ENCODE measurements at places on chromosomes 5 and 9.

GRCh38 chr5:108432024-108432423, 50.1 kb upstream of the FBXL17 start:
- DNase-seq: no peak

DNA sequence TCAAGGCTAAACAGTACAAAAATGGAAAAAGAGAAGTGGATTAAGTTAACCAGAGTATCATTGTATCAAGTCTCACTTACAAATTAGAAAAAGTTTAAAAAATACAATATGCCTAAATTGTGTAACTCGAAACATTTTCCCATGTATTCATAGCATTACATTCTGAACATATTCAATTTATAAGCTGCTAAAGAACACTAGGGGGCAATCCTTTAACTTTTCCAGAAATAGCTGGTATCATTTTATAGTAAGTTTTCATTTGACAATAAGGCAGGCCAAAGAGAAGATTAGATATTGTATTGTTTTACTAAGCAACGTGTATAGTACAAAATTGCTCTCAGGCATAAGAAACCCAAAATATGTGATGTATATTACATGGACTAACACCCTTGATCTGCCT, 234.6 kb downstream of the ADGRV1 start:
- no peak for DNase-seq

GRCh38 chr9:132579427-132579798, 3.0 kb upstream of the BARHL1 start:
- no peak for DNase-seq

DNA sequence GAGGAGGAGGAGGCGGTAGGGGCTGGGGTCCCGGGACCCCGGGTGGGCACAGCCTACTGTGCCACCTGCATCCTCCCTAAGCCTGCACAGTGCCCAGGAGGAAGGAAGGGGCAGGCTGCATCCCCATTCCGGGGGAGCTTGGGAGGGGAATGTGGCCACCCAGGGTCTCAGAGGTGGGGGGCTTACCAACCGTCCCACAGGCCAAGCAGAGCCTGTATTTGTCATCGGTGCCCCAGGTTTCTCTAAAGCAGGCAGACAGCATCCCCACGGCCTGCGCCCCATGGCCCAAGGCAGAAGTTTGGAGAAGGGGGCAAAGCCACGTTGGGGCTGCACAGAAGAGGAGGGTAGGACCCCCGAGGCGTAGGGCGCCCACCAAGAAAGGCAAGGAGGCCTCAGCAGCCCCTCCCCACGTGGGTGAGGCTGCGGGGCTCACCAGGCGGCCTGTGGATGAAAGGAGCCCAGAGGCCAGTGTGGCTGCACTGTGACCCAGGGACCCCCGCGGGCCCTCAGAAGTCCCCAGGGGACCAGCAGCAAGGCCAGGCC, 507 bp upstream of the GPSM1 start:
- no peak for DNase-seq

GRCh38 chr5:77356740-77357139, 135.4 kb downstream of the WDR41 start:
- no peak for DNase-seq

DNA sequence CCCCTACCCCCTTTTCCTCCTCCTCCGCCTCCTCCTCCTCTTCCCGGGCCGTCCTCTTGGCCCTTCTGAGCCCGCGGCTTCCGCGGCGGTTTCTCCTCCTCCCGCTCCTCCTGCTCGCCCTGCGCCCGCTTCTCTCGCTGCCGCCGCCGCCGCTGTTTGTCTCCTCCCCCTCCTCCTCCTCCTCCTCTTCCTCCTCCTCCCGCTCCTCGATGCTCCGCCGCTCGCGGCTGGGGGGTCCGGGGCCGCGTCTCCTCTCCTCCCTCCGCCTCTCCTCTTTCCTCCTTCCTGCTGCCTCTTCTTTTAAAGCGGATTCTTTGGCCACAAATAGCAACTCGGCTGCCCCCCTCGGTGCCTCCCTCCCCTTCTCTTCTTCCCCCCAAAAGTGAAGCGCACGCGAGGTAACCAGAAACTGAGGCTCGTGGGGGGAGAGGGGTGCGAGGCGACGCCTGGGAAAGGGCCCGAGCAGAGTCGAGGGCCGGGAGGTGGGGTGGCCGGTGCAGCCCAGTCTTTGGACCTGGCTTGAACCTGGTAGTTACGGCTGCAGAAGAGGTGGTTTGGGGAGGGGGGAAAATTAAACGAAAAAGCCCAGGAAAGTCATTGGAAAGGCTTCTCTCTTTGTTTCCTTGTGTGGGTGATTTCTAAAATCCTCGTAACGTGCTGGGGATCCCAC, 1058.5 kb upstream of the DMAC1 start:
- DNase-seq: peak; percentile 65

DNA sequence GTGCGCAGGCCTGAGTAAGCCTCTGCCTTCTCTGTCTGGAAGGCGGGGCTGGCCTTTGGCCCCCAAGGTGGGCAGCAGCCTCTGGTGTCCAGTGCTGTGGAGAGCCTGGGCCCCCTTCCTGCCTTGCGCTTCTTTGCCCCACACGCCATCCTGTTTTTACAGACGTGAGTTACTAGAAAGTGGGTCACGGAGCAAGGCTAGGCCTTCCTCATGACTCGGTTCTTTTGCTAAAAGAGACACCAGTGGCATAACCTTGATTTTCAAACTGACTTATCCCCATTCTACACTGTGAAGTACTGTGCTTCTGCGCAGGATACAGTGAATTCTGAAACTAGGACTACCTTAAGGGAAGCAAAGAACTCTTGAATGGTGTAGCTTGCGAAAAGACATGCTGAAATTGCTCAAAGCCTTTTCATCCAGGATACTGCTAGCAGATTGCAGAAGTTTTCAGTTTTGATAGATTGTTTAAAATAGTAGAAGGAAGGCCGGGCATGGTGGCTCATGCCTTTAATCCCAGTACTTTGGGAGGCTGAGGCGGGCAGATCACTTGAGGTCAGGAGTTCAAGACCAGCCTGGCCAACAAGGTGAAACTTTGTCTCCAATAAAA, 7.2 kb downstream of the ROPN1L start:
- no peak for DNase-seq

GRCh38 chr9:93172666-93173364, 11.1 kb upstream of the WNK2 start:
- DNase-seq: no peak

- no peak for DNase-seq
These were observed 40.8 kb upstream of the GLRX start for GRCh38 chr5:95863383-95863757.

- no peak for DNase-seq
These were observed 97.1 kb downstream of the ADCY2 start for GRCh38 chr5:7493081-7493480.

GRCh38 chr5:136769093-136769492, 403.7 kb upstream of the TRPC7 start:
- no peak for DNase-seq

DNA sequence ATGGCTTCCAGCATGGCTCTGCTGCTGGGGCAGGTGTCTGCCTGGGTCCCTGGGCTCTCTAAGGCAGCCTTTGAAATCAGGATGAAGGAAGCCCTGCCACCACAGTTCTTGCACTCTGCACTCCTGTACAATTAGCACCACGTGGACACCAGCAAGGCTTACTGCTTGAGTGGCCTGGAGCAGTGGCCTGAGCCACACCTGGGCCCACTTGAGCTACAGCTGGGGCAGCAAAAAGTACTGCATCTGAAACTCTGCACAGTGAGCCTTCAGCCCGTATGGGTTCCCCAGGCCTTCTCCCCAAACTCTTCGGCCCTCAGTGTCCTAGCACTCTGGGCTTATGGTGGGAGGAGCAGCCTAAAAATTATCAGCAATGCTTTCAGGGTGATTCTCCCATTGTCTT, 8.0 kb upstream of the INIP start:
- DNase-seq: no peak

GRCh38 chr5:75610201-75610600, 1.1 kb upstream of the ANKDD1B start:
- no peak for DNase-seq

DNA sequence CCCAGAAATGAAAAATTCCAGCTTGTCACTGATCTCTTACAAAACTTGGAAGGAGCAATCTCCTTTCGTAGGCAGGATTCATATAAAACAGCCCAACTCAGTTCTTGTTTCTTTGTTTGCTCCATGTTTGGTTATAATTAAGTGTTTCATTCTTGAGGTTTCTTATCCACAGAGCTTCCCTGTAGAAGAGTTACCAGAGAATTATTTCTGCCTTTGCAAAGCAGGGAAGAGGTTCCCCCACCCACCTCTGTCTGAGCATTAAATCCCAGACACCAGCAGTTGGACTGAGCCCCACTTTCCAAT, 34.1 kb upstream of the RAI14 start:
- no peak for DNase-seq

GRCh38 chr5:110262749-110263148, 463.7 kb downstream of the TMEM232 start:
- no peak for DNase-seq

- no peak for DNase-seq
These were observed 27.2 kb downstream of the ATP6V0E1 start for GRCh38 chr5:173010547-173011464.

- no peak for DNase-seq
These were observed 45.2 kb upstream of the NEURL1B start for GRCh38 chr5:172595596-172596455.

DNA sequence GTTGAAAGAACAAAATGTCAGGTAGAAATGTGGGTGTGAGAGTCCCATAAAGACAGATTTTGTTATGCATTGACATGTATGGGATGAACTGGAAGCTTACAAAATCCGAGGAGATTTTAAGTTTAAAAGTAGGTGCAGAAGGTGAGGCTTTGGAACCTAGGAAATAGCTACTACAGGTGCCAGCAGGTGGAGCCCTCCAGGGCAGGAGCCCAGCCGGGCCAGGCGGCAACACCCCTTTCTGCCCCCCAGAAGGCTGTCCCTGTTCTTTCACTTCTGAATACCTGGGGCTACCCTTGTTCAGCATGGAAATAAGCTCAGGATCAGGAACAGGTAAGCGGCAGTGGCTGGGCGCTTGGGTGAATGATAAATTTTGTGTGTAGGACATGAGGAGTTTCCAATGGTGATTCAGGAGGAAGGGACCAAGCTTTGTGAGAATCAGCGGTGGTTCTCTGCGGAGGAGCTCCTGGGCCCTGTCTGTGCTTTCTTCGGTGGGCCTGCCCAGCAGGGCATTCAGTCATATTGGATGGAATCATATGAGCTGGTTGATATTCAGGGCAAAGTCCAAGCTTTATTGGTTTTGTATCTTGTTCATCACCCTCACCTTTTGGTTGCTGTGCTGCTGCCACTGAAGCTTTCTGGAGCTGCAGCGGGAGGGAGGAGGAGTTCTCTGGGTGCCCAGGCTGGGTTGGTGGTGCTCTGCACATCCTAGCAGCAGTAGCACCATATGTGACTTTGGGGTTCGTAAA, 12.3 kb downstream of the PCBD2 start:
- no peak for DNase-seq

DNA sequence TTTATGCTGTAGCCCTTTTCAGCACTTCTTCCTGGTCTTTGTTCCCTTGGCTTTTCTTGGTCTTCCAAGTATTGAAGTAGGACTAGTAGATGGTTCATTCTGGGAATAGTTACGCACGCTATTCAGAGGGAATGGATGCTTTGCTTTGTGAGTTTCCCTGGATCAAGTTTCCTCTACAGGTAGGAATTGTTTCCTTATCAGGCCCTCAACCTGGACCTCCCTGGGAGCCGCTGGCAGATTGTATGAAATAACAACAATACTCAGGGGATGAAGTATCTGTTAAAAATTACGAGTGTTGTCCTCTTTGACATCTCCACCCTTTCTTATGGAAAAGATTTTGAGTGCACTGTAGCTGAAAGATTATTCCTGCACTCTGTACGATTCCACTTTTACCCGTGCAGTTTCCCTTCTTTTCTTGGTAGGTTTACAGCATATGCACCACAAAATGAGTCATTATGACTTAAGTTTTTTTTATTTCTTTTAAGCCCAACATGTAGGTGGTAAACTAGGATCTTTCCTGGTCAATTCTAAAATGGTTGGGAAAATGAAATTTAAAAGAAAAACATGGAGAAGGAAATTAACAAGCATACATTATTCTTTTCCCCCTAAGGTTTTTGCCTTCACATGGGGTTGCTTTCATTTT, 57.9 kb downstream of the ARHGAP26 start:
- DNase-seq: peak; percentile 37

- no peak for DNase-seq
These were observed 15.1 kb upstream of the CARTPT start for GRCh38 chr5:71703941-71704340.

DNA sequence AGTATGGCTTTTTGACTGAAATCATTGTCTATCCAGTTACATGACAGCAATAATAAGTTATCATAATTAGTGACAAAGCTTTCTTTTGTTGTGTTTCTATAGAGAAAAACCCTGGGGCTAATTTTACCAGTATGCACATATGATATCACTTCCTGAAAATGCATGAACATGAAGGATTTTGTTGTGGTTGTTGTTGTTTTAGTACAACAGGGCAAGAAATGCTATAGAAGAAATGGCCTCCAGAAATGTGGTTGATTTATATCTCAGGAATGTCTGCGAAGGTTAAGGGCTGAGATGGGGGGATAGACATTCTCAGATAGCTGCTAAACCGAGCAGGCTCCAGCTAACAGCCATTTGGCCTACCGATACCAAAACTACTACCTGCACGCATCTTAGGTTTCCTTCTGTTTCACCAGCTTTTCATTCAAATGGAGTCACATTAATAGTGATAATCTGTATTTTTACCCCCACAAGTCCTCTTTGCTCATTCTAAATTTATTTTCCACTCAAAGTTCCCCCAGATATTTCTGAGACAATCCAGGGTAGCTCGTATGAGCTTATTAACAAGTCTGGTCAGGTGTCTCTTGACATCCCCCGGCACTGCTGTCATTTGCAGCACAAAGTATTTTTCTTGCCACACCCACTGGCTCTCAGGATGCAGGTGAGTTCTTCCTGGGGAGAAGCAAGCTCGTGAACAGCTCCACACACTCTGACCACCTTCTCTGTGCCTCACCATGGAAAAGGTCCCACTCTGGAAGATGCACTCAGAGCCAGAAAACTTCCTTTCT, 232.4 kb upstream of the GAS1 start:
- no peak for DNase-seq

DNA sequence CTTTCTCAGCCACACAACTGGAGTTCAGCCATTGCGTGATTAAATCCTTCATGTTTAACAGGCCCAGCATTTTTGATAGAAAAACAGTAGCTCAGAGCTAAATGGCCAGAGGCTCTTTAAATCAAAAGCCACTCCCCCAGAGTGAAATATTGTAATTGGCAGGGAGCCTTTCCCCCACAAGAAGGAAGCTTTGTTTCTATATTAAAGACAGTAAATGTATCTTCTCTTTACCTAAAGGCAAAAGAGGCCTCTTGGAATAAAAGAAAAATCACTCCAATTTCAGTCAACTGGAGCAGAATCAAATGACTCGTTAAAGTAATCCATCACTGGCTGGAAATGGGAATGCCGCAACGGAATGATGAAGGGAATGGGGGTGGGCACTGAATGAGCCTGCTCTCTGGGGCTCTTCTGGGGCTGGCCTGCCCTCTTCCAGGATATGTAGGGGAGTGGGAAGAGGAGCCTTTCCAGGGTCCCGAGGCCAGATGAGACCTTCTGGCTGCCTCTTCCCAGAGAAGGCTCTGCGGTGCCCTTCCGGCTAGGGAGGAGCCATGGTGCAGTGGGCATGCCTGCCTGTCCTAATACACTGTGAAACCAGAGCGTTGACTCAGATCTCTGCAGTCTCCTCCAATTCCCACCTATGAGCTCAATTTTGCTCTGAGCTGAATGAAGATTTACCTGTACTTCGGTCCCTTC, 45.2 kb downstream of the ANKDD1B start:
- DNase-seq: no peak
